Right cardiac atrium (tissue), 5 donors: ENCODE measurements at places on chromosomes 5 and 9. TPM values are rescaled to one million over a fixed set of nuclear protein-coding genes. Genes with fewer than 3 reads are reported as not detected.

GRCh38 chr5:124289130-124289529 lies 457.3 kb downstream of the ZNF608 start:
- peak; percentile 86 for DNase-seq

DNA sequence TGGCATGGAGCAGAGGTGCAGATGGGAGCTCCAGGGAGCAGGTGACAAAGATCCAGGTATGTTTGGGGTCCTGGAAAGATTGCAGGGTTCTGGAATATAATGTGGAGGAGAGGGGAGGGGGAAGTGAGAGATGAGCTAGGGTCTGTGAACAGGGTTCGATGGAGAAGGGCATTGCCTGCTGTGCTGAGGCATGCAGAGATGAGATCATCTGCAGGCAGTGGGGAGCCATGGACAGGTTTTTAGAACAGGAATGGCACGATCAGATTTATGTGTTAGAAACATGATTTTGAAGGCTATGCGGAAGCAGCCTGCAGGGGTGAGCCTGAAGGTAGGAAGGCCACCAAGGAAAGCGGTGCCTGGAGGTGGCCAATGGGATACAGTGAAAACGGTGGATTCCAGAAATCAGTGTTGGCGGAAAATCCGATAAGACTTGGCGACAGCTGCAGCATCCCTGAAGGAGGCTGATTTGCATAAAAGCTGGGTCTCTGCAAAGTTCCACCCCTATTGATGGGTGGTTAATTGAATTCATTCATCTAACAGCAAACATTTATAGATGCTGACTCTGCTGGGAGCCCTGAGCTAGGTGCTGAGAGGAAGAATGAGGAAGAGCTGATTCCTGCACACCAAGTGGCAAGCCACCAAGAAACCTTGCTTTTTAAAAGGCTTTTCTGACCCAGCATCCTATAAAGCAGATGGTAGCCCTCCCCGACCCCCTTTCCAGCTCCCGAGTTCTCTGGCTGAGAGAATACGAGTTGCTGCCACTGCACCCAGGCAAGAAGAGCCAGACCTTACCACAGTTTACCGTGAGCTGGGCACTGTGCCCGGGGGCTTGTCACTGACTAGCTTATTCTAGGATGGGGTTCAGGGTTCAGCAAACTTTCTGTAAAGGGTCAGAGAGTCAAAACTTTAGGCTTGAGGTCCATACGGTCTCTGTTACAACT lies 139.2 kb upstream of the SMIM23 start:
- DNase-seq: no peak

GRCh38 chr9:74277532-74277931 lies 219.6 kb upstream of the RORB start:
- DNase-seq: no peak

GRCh38 chr9:7816021-7816420 lies 16.4 kb upstream of the DMAC1 start:
- DNase-seq: no peak

DNA sequence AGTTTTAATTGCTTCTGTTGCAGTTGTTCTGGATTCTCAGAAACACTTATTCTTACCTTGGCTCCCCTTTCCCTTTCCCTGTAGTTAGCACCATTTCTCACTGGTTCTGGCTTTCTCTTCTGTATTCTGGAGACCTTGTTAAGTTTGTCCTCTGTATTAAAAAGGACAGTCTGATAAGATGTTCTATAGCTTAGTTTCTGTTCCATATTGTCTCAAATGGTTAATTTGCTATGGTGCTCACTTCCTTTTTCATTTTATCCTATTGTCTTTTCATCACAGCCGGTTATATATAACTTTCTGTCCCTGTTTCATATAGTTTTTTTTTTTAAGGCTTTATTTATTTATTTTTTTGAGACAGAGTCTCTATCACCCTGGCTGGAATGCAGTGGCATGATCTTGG lies 41.4 kb upstream of the KIAA1958 start:
- DNase-seq: no peak

- DNase-seq: no peak
Measured at GRCh38 chr5:122236270-122237040, 75.6 kb upstream of the SNCAIP start.

- no peak for DNase-seq
Measured at GRCh38 chr9:70382709-70383605, 31.5 kb downstream of the KLF9 start.

- DNase-seq: no peak
Measured at GRCh38 chr9:129382281-129383018, 204.4 kb upstream of the IER5L start.

The TMEM252 gene
- not detected for total RNA-seq

The OTULINL gene
- 4.6 TPM for total RNA-seq

The TAF11L4 gene
- total RNA-seq: not detected

The CCNI2 gene
- total RNA-seq: not detected

The PHYHD1 gene
- 64.4 TPM for total RNA-seq

The XRCC4 gene
- total RNA-seq: 7.1 TPM

The NEUROG1 gene
- not detected for total RNA-seq

The PRELID1 gene
- 44.1 TPM for total RNA-seq

The PSD2 gene
- 0.06 TPM for total RNA-seq

The CTNND2 gene
- 2.6 TPM for total RNA-seq
